ENCODE measurements at places on chromosomes 5 and 9.
A peak's percentile ranks its signal among the peaks of the same experiment; 100 is the strongest.

- DNase-seq: no peak
These were observed 54.3 kb downstream of the PSD2 start for GRCh38 chr5:139849942-139850341.

GRCh38 chr9:967903-968641 lies 8.4 kb upstream of the DMRT3 start:
- no peak for DNase-seq

DNA sequence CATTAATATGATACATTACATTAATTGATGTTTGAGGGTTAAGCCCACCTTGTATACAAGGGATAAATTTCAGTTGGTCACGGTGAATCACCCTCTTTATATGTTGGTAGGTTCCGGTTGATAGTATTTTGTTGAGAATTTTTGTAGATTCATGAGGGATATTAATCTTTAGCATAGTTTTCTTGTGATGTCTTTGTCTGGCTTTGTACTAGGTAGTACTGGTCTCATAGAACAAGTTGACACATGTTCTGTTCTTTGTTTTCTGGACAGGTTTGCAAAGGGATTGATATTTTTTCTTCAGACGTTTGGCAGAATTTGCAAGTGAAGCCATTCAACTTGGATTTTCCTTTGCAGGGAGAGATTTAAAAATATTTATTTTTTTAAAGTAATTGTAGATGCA lies 49.1 kb upstream of the CLK4 start:
- DNase-seq: no peak

DNA sequence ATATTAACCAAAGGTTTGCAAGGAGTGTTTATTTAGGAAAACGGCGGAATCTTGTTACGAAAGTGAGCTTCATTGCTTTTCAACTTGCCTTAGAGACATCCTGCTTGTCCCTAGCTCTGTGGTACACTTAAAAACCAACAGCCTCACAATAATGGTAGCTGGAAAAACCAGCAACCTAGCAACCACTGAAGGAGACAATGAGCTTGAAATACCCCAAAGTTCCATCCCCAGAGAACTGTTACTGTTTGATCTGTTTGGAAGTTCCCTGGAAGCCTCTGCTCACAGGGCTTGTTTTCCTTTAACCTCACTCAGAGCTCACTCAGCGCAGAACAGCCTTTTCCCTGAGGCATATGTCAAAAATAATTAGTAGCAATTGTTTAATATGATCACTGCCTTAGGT lies 43.2 kb downstream of the SH3TC2 start:
- DNase-seq: no peak

GRCh38 chr9:121901616-121902015 lies 191.5 kb downstream of the TTLL11 start:
- no peak for DNase-seq

DNA sequence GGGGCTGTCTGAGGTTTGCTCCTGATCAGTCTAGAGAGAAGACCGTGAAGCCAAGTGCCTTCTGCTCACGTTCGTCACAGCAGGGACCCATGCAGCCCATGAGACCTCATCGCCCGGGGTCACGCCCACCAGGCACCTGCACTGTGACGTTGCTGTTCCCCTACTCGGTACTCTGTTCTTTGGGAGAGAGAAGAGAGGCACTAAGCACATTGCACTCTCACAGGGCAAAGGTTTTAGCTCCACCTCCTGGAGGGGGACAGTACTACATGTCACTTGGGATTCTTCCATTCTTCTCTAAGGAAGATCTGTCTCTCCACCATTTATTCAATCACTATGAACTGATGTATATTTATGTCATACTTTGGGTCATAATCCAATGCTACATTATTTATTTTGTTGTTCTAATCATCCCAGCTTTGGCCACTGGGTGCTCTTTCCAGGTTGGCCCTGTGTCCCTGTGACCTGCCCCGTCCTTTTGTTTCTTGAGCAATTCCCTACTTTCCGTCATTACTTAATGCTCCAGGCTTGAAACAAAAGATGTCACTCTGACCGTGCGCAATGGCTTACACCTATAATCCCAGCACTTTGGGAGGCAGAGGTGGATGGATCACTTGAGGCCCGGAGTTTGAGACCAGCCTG lies 31.4 kb upstream of the BRD3 start:
- DNase-seq: peak; percentile 56

GRCh38 chr5:158020555-158021418 lies 161.8 kb upstream of the CLINT1 start:
- no peak for DNase-seq

All from activated T-cell treated with anti-CD3 and anti-CD28 coated beads, Interleukin-2, amount 50 U/mL, for 72 hours (primary cell).